Heart right ventricle (tissue), 16 donors: ENCODE measurements at places on chromosomes 1 and 21. TPM values are rescaled to one million over a fixed set of nuclear protein-coding genes. Genes with fewer than 3 reads are reported as not detected.

Gene TSPAN1
- polyA plus RNA-seq, result 5.3 TPM

GRCh38 chr1:162357681-162358266 is 18.9 kb downstream of the SPATA46 start:
- DNase-seq, result no peak

Gene HORMAD1
- polyA plus RNA-seq, result not detected

- DNase-seq, result no peak
Observed at GRCh38 chr1:205225901-205226765, 1.6 kb upstream of the TMCC2 start.

DNA sequence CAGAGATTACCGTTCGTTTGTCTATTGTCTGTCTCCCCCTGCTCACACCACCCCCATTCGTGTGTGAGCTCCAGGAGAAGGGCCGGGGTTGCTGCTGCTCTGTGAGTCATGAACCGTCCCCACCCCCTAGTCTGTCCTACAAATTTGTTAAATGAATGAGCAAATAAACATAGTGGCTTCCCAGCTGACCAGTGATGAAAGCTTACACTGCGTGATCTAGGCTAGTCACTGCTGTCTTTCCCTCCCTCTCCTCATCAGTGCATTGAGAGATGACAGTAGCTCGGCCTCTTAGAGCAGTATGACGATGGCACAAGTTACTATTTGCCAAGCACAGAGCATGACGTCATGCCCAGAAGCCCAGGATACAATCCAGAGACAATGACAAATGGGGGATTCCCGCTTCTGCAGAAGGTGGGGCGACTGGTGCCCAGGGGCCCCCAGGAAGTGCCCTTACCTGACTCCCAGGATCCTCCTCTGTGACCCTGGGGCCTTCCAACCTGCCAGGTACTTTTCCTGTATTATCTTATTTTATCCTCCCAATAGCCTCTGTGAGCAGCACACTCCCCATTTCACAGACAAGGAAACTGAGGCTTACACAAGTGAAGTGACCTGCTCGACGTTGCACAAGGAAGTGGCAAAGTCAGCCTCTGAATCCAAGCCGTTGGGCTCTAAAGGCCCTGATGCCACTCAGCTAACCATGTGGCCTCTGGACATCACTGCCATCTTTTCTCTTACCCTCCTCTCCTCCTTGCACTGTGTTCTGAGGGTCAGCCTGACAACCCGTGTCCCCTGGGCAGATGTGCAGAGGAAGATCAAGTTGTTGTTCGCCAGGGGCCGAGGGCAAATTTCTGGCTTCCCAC is 8.6 kb upstream of the EPHA2 start:
- no peak for DNase-seq

Gene LORICRIN
- not detected for polyA plus RNA-seq

DNA sequence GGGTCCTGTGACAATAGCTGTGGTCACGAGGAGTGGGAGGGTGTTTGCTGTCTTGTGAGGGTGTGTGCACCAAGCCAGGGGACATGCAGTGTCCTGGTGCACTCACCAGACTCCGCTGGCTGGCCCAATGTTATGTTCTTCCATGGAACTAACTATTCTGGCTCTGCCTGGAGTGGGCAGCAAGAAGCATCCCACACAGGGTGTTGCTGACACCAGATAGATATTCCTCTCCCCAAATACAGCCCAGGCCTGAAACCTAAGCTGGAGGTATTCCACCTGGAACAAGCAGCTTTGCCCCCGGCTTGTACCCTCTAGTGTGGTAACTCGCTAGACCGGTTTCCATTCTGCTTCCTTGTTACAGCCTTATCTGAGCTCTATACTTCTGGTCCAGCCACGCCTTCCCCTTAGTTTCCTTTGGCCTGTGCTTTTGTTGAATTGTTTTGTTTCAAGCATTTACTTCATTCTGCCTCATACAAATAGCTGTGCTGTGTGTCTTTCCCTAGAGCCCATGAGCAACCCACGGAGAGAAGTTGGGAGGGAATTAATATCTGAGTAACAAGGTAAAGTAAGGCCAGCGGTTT is 14.7 kb upstream of the LY9 start:
- no peak for DNase-seq

DNA sequence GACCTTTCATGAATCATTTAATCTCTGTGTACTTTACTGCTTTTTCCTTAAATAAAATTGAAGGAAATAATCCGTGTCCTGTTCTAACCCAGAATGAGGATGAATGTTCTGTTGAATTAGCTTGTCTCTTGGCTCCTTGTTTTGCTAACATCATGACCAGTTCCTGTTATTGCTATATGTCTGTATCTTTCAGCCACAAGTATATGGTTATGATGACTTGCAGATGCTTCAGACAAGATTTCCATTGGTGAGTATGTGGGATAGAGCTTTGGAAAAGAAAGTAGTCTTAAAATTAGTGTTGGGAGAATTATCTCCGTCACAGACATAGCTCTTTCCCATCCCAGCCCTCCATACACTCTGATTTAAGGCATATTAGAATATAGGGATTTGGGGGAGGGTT is 13.6 kb upstream of the HAX1 start:
- no peak for DNase-seq

DNA sequence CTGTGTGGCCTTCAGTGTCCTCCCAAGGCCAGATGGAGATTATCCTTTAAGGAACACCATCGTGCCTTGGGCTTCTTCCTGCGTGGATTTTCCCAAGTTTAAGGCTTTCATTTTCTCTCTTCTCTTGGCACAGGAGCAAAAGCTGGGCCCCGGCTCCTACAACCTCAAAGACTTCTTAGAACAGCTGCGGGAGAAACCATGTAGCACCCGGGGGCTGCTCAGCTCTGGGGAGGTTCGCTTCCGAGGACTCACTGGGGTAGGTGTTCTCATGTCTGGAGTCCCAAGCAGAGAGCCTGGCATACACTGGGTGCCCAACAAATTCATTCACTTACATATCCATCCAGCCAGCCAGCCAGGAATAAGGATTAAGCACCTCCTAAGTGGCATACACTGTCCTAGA is 6.6 kb upstream of the TTC22 start:
- DNase-seq, result no peak

Gene KRTAP10-3
- not detected for polyA plus RNA-seq

DNA sequence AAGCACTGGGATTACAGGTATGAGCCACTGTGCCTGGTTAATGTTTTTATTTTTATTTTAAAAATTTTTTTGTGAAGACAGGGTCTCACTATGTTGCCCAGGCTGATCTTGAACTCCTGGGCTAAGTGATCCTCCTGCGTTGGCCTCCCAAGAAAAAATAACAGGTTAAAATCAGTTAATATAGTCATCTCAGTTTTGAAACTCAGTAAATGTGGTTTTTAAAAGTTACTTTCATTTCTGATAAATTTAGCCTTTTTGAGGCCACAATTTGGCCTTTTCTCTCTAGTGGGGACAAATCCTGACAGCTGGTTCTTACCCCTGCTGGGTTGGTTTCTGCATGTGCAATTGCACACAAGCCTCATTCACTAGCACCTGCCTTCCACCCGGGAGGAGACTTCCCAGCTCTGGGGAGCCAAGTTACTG is 13.3 kb downstream of the PMF1 start:
- no peak for DNase-seq

Gene SLAMF8
- 1.4 TPM for polyA plus RNA-seq

DNA sequence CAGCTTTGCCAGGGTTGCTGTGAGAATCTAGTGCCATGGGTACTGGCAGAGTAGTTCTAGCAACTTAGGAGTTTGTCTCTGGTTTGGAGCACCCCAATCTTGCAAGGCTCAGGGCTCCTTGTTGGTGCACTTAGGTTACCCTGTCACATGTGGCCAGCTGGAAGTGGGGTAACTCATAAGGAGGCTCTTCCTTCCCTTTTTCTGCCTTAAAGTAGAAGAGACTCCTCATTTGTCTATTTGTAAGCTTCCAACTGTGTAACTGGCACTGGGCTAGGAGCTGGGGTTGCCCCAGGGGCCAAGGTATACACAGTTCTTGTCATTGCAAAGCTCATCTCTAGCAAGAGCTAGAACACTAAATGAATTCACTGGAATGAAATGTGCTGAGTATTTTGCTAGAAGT is 10.6 kb downstream of the MROH7 start:
- no peak for DNase-seq

DNA sequence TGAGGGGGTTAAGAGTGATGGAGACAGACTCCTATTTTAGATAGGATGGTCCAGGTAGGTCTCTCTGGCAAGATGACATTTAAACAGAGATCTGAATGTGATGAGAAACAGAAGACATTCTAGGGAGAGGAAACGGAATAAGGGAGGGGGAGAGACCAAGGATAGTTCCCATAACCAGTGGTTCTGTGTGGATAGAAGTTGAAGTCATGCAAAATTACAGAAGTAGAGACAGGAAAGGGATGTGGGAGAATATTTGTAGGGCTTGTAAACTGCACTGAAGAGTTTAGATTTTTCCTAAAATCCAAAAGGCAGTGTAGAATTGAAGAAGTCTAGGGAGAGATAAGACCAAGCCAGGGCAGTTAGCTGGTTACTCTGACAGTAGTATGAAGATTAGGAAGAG is 200.6 kb downstream of the GRIK1 start:
- DNase-seq, result no peak

DNA sequence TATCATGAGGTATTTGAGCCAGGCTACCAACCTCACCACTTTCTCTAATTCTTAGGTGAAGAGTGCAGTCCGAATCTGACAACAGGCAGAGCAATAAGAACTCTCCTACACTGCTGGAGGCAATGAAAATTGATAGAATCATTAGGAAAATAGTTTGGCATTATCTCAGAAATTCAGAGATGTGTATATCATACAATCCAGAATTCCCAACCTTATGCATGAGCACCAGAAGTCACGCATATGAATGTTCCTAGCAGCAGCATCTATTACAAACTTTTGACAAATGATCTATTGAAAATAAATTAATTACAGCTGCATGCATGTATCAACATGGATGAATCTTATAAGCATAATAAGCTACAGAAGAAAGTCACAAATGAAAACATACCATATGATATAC is 176.9 kb upstream of the CAMK1G start:
- DNase-seq, result no peak

DNA sequence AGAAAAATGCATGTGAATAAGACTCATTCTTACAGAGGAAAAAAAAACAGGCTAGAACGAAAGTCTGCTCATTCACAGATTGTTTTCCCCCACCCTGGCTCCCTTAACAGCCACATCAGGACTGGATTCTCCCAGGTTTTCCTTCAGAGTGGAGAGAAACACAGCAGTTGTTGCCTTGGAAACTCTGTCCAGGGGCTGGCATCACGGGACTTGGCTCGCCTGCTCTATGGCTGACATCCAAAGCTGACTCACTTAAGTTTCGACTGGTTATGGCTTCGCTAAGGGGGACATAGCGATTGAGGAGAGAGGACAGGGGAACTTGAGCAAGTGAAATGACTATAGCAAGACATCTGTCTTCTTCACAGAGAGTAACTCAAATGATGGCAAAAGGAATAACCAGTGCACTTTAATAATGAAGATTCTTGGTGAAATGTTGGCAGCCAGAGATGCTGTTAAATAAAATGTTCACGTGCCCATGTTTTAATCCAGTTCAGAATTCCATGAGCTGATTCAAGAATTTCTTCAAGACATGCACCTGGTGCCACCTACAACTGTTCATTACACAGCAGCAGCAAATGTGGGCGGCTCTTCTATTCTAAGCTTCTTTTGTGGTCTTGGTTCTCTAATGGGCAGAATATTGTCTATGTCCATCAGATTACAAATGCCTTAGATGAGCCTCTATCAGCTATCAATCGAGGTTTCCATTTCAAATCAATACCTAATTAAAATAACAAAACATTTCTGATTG is 21.8 kb downstream of the MIS18A start:
- DNase-seq, result peak; percentile 63

DNA sequence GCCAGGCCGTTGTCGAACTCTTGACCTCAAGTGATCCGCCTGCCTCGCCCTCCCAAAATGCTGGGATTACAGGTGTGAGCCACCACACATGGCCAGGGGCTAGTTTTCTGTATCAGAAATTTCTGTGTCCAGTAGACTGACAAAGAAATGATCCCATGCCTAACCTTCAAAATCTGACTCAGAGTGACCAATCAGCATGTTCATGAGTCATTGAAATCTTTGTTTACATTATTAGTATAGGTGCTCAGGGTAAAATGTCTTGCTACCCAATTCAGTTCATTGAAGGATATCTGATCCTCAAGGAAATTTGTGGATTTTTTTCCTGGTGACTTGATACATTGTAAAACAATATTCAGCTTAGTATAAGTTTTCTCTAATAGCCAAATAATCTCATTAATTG is 11.0 kb upstream of the LDLRAD2 start:
- no peak for DNase-seq

DNA sequence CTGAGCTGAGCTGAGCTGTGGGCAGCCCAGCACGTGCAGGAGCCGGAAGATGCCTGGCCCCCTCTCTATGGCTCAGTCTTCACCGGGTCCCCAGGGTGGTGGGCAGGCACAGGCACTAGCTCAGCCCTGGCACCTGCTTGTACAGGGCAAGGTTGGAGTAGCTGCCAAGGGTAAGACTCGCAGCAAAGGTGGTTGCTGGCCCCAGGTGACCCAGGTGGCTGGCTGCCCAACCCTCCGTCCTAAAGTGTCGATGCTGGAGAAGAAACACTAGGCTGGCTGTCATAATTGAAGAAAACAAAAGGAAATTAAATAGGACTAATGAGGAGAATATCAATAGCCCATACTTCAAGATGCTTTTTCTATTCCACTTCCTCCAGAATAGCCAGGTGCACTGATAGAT is 77.1 kb upstream of the ACTL8 start:
- no peak for DNase-seq

DNA sequence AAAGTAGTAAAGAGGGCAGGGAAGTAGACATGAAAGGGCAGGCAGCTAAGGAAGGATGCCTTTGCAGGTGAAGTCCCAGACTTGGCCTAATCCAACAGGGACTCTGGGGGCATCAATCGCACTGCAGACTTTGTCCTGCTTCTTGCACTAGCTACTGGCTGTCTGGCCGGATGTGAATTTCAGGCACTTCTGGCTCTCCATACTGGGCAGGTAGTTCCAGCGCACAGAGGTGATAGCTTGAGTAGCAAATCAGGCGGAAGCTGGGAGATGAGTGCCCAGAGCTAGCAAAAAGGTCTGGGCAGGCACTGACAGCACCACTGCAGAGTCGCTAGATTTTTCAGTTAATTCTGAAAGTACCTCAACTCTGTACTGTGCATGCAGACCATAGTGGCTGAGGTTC is 997 bp downstream of the RSPH1 start:
- no peak for DNase-seq

DNA sequence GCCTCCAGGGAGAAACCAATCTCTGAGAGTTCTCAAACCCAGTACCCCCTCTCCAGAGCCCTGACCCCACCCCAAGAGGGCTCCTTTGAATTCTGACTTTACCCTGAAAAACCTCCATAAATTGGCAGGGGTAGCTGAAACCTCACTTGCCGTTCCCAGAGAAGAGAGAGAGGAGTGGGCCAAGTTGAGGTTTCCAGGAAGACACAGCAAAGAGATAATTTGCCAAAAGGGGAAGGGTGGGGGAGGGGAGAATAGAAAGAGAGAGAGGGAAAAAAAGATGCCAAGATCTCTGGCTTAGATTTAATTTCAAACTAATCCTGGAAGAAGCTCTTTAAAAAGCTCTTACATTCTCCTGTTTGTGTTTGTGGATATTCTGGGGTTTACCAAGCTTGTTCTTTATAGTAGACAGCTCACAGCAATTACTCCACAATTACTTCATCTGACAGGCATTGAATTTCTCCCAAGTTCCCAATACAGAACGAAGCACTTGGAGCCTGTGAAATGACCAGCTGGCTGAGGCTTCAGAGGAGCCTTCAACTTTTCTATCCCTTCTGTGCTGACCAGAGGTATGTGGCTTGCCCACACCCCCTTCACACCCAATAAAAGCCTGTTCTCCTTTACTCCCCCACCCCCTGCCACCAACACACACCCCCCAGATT is 1.1 kb upstream of the GRHL3 start:
- no peak for DNase-seq

GRCh38 chr1:96488777-96489176 is 232.8 kb upstream of the PTBP2 start:
- no peak for DNase-seq

Gene KCNQ4
- polyA plus RNA-seq, result 3.4 TPM

Gene CLCA4
- polyA plus RNA-seq, result not detected
